Retinal pigment epithelial cell (primary cell): ENCODE measurements at places on chromosomes 7 and 10.

DNA sequence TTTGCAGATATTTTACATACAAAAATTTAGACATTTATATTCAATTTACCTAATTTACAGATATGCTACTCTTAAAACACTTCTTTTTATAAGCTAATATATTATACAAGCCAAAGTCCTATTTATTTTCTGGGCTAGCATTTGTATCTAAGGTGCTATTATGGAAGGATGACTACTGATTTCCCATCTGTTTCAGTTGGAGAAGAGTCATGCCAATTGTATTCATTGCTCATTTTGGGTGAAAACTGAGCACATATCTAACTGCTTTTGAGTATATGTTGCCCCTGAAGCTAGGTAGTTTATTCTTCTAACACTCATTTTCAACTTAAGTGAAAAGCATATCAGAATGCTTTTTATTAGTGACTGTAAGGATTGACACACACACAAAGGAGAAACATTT lies 172.9 kb downstream of the CDK14 start:
- no peak for DNase-seq

- DNase-seq: no peak
Measured at GRCh38 chr7:39357648-39358047, 208.6 kb upstream of the YAE1 start.

- no peak for DNase-seq
Measured at GRCh38 chr10:73174148-73174925, 6.4 kb downstream of the FAM149B1 start.

DNA sequence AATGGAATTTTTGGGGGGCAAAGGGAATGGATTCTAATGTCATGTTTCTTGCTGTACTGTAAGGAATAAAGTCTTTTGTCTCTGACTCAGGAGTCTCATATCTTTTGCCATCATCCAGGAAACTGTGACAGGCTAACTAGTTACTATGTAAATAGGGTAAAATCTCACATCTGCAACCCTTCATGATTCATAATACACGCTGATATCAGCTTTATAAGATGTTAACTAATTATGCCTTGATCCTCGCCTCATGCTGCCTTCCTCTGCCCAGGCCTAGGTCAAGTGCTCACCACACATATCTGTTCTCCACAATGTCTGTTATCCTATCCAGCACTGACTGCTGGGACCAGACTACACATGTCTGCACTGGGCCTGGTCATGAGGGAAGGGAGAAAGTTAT lies 81.3 kb upstream of the CXCL12 start:
- DNase-seq: no peak

- DNase-seq: no peak
Measured at GRCh38 chr7:2794836-2795636, 49.1 kb downstream of the GNA12 start.

GRCh38 chr7:75830978-75831377 lies 17.4 kb upstream of the CCL24 start:
- no peak for DNase-seq

- DNase-seq: no peak
Measured at GRCh38 chr10:33537066-33537465, 202.6 kb upstream of the NRP1 start.

GRCh38 chr7:30785786-30786185 lies 14.6 kb downstream of the MINDY4 start:
- no peak for DNase-seq

DNA sequence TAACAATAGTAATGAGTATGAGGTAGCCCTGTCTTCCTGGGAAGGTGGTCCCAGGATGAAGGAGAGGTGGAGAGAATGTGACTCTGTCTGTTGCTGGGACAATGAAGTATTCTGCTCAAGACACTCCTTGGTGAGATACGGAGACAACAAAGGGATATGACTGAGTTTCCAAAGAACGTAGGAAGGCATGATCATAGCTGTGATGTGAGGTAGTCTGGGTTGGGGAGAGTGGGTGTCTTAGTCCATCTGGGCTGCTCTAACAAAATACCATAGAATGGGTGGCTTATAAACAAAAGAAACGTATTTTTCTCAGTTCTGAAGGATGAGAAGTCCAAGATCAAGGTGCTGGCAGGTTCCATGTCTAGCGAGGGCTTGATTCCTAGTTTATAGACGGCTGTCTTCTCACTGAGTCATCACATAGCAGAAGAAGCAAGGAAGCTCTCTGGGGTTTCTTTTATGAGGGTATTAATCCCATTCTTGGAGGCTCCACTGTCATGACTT lies 84.9 kb upstream of the RHOBTB1 start:
- no peak for DNase-seq

DNA sequence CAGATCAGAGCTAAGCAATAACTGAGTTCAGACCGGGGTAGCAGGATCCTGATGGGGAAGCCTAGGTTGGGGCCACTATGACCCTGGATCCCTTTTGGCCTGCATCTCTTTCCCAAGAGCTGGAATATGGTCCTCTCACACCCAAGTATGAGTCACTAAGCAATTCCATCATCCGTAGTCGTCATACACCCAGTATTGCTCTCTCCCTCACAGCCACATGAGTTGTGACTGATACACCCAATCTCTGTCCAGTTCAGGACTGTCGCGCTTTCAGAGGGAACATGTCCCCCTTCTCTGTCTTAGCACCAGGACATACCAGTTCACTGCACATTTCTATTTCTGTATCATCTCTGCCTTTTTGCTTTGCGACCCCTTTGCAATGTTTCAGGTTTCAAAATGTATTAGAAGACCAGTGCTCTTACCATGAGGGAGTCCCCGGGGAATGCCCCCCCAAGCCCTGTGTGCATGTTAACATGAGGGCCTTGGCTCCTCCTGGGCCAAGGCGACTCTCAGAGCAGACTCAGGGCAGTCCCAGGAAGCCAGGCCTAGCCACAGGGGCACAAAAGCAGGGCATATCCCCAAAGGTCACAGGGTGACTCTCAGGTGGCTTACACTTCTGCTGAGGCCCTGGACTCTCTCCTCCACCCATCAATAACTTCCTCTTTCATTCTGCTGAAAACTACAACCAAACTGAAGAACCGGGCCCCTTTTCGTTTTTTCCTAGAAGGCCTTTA lies 75.3 kb upstream of the SAMD8 start:
- DNase-seq: no peak

- DNase-seq: no peak
Measured at GRCh38 chr7:179209-179681, 13.1 kb upstream of the FAM20C start.

DNA sequence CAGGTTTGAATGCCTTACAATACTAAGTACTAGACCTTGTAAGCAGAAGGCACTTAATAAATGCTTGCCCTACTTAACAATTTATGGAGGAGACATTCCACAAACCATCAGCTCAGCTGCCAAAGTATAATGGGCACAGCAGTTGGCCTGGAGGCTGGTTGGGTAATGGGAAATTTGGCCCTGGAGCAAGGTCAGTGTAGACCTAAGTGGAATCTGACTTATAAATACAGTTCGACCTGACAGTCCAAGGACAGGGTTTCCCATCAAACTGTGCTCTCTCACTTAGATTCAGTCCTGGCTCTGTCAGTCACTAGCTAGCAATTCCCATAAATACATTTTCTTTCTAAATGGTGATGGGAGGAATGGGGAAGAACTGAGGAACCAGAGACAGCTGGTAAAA lies 62.6 kb upstream of the ABCB4 start:
- no peak for DNase-seq

GRCh38 chr7:136210079-136210478 lies 232.9 kb upstream of the MTPN start:
- DNase-seq: no peak

DNA sequence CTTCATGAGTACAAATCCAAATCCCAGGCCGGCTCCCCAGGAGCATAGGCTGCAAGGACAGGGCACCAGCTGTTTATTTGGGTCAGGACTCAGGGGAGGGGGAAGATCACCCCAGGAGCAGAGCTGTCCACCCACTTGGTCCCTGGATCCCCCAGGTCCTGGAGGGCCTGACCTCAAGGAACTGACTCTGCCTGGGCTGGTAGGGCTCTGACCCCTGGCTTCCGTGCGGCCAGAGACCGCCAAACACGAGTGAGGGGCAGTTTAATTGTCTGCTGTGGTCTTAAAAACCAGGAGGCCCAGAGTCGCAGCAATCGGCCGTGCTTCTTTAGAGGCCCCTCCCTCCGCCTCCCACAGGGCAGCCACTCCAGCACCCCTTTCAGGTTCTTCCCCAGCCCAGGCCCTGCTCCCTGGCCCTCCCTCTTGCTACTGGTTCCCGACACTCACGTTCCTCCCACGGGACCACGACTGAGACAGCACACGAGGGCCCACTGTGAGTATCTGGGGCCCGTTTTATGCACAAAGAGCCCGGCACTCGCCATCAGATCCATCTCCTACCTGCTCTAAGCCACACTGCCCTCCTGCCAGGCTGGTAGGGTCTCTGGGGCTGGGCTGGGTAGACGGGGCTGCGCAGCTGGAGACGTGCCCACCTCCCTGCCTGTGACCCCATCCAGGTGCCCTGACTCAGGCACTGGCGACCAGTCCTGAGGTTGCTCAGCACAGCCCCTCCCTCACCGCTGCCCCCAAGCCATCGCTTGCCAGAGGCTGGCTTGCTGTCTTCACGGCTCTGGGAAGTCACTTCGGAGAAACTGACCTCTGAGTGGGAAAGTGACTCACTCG lies 30.0 kb upstream of the CFAP46 start:
- DNase-seq: no peak

GRCh38 chr10:86651021-86651471 lies 3.3 kb upstream of the OPN4 start:
- no peak for DNase-seq

DNA sequence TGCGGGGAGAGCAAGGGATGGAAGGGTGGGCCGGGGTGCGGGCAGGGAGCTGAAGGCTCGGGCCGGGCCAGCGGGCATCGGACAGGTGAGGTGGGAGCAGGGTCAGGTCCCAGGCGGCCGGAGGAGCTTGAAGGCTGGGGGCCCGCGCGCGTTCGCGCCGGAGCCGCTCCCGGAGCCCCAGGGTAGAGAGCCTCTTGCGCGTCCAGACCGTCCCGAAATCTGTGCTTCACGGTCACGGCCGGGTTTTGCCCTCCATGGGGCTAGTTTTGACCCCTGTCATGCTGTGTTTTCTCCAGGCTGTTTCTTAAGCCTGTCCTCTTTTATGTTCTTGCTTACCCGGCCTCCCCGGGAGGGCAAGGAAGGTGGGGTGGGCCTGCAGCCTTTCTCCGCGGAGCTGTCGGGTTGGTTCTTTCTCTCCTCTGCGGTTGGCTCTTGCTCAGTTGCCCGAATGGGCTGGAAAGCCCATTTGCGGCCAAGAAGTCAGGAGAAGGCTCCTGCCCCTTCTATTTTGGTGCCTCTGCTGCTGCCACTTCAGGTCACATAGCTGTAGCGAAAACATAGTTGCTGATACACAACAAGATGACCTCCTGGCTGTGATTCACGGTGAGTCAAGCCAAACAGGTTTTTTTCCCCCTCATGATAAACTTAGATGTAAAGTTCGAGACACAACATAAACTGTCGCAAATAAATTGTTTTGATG lies 650 bp downstream of the UBE2D1 start:
- no peak for DNase-seq

DNA sequence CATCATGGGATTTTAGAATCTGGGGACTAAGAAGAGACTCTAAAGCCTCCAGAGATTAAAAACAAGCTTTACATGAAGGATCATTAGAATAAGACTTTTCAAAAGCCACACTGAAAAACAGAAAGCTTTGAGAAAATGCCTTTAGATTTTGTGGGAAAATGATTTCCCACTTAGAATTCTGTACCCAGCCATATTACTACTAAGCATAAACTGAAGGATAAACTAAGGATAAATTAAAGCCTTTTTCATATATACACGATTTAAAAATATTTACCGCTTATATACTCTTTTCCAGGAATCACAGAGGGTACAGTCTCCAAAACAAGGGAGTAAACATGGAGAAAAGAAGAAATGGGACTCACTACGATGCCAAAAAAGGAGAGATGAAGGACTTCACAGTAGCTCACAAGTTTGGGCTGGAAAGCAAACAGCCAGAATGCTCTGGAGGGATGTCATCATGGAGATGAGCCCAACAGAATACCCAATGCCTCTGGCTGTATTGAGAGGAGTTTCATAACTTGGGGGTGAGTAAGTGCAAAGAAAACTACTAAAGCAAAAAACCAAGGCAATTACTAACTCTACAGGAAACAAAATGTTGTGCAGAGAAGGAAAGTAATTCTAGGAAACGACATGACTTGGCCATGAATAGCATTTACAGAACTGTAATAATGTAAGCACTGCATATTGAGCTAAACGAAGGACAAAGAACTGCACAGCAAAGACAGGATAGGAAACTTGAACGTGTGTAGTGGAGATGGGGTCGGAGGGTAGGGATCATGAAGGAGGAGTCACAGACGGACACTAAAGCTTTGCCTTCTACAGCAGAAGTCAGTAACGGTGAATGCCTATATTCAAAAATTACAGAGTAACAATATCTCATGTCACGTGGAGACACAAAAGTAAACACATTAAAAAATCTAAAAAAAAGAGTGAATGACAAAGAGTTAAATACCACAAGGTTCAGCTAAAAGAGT lies 61.4 kb upstream of the ASAH2 start:
- DNase-seq: no peak

- no peak for DNase-seq
Measured at GRCh38 chr7:133784486-133785001, 342.6 kb upstream of the LRGUK start.

DNA sequence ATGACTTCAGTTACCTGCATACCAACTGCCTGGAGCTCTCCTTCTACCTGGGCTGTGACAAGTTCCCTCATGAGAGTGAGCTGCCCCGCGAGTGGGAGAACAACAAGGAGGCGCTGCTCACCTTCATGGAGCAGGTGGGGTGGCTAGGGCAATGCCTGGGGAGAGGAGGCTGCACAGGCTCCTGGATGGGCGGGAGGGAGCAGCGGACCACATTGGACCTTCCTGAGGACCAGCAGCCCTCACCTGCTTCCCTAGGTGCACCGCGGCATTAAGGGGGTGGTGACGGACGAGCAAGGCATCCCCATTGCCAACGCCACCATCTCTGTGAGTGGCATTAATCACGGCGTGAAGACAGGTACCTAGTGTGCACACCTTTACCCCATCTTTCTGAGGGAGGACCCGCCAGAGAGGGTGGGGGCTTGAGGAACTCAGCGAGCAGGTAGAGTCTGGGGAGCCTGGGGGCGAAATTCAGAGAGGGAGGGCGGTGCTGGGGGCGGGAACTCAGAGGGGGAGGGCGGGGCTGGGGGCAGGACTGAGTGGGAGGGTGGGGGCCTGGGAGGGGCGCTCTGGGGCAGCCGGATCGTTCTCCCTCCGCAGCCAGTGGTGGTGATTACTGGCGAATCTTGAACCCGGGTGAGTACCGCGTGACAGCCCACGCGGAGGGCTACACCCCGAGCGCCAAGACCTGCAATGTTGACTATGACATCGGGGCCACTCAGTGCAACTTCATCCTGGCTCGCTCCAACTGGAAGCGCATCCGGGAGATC lies 9.0 kb downstream of the AEBP1 start:
- no peak for DNase-seq
